ENCODE measurements at places on chromosomes 5 and 9.

- peak; percentile 98 for DNase-seq
These were observed 40.4 kb downstream of the ACTBL2 start for GRCh38 chr5:57442080-57442839.

- DNase-seq = peak; percentile 59
These were observed 85.8 kb upstream of the DMRT1 start for GRCh38 chr9:755454-756381.

- no peak for DNase-seq
These were observed 18.0 kb downstream of the KLF4 start for GRCh38 chr9:107471552-107471951.

DNA sequence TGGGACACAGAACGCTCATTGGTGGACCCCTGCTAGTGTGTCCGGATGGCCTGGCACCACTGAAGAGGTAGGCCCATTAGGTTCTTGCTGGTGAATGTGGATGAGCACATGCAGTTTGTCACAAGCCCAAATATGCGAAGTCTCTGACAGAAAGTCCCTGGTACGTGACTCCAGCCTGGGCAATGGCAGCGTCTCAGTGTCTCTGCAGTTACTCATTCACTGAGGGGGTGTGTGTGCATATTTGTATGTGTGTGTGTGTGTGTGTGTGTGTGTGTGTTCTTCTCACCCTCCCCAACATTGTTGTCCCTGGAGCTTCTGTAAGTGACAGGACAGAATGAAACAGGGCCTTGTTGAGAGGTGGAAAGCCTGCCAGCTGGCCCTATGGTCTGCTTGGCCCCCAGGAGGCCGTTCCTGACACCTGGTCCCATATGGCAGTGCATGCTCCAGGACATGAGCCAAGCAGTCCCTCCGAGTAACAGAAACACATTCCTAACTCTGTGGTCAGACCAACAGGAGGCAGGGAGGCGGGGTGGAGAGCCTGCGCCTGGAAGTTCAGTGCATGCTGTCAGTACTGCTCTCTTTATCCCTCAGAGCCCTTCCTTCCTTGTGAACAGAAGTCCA lies 169.9 kb downstream of the SLC28A3 start:
- DNase-seq = peak; percentile 89

DNA sequence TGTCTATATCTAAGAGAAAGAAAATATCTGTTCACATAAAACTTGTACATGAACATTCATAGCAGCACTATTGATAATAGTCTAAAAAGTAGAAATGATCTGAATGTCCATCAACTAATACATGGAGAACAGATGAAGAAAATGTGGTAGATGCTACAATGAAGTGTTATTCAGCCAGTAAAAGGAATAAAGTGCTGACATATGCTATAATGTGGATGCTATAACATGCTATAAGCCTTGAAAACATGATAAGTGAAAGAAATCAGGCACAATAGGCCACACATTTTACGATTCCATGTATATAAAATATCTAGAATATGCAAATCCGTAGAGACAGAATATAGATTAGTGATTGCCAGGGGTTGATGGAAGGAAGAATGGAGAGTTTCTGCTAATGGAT lies 146.8 kb downstream of the SEMA5A start:
- no peak for DNase-seq

DNA sequence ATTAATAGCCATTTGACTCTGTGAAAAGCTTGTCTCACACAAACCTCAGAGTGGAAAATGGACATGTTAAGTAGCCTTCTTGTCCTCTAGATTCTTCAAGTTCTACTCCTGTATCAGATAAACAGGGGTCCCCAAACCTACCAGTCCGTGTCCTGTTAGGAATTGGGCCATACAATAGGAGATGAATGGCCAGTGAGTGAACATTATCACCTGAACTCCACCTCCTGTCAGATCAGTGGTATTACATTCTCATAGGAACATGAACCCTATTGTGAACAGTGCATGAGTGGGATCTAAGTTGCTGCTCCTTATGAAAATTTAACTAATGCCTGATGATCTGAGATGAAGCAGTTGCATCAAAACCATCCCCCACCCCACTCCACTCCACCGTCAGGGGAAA lies 136.3 kb downstream of the TMEM232 start:
- peak; percentile 10 for DNase-seq

DNA sequence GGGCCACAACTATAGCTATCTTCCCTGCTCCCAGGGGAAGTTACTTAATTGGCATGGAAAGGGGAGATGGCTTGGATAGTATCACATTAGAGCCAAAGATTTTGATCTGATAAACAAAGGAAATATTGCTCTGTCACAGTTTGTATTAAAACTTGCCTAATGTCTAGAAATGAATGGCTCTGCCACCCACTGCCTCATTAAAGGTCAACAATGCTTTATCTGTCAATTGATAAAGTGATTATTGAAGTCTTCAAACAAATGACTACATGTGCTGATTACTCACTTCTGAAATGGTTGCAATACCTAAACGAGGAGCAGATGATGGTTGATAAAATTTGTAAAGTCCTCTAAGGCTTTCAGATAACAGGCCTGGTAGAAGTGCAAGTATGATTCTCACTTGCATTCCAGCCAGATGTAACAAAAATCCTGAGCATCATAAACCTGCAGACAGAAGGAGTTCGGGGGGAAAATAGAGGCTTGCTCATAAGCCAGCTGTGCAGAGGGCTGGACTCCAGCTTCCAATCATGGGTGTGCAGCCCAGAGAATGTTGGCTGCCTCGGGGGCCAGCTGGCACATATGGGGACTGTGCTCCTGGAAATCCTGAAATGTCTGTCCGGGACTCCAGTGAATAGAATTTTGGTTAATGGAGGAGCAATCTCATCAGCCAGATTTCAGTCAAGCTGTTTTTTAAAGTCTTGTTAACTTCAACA lies 200.5 kb upstream of the SLC27A6 start:
- DNase-seq = no peak

GRCh38 chr5:167307042-167307441 lies 984.4 kb upstream of the WWC1 start:
- no peak for DNase-seq

DNA sequence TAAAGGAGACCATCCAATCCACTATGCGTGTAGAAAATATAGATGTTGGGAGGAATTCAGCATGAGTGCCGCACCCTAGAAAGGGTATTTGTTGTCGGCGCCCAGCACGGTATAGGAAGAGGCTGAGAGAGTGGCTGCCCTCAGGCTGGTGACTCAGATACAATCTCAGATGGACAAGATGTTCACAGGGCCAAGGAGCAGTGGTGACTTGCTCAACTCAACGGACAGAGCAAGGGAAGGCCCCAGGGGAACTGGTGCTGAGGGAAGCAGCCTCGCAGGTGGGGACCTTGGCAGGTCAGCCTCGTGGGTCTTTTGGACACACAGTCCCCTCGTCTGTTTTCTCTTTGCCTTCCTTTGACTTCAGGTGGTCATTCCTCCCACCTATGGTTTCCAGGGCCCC lies 28.0 kb upstream of the IRX2 start:
- no peak for DNase-seq

Measured in fibroblast of skin of left quadriceps (primary cell).